Left hindlimb (tissue), 1 donor: ENCODE measurements at places on chromosomes 7 and 10.

GRCh38 chr7:25180946-25181345 lies 47.3 kb downstream of the NPVF start:
- DNase-seq, result no peak

DNA sequence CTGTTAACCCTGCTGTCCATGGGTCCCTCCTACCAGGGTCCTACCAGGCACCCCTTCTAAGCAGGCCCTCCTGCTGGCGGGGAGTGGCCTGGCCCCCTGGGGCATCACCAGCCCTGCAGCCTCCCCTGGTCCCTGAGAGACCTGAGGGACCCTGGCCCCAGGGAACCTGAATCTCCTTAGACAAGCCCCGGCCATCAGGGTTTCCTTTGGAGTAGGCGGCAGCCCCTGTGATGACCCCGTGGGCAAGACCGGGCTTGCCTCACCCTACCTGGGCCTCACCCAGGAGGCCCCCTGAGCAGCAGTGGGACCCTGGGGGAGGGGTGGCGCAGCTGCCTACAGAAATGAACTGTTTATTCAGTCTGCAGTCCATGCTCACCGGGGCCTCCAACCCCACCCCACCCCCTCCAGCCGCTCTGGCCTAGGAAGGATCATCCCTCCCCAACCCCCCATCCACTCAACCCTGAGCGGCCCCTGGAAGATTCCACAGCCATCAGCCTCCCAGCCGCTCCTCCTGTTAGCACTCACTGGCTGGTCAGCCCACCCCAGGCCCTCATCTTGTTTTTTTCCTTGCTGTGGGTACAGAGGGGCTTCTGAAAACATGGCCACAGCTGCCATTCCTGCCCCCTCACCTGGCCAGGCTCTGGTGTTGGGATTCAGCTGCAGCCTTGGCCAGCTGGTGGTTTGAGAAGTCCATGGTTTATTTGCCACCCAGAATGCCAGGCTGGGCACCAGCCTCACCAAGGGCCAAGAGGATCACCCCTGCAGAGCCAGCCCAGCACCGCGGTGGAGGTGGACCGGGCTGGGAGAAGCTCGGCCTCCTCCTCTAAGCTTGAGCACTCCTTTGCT lies 34.8 kb upstream of the CHST15 start:
- no peak for DNase-seq

- no peak for DNase-seq
Measured at GRCh38 chr10:62047228-62047892, 145.9 kb downstream of the ARID5B start.

DNA sequence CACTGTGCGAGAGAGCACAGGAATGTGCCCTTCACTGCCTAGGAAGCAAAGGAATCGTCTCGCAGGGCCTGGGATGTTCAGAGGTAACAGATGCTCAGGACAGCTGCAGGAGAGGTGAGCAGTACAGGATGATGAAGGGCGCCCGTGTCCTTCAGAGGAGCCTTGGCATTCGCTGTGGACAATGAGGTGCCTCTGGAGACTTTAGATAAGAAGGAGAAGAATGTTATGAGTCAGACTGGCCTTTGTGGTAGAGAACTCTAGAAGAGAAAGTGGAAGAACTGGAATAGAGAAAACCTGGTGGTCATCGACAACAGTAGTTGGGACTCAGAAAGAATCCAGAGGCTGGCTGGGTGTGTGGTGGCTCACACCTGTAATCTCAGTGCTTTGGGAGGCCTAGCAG lies 64.4 kb upstream of the LEP start:
- DNase-seq, result no peak

DNA sequence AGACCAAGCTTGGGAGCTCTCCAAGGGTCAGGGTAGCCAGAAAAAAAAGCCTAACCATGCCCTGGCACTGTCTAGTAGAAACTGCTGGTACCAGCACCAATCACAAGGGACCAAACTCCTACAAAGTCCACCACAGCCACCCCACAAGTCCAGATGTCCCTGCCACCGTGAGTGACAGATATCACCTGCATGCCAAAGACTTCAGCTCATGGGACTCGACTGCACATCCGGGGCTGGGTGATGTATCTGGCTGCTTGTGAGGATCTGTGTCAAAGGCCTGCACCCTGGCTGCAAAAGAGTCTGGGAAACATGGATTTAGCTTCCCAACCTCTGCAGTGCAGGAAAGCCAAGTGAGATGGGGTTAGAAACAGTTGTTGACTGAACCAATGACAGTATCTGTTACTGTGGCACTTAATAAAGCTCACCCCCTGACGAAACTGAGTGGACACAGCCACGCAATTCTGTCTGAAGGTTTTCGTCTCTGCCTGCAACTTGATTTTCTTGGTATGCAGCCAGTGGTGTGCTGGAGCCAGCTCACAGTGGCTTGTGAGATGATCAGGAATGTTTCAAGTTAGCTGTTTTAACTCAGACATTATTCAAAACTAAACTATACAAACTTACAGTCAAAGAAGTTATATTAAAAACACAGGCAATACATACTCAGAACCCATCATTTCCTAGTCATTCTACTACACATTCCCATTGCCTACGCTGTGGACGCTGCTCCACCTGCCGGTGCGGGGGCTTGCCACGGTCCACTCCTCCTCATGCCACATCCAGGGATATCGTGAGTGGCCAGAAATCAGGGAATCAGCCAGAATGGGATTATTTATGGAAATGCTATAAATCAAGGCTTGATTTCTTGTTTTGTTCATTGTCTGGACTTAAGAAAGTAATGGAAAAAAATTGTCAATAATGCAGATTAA lies 9.2 kb downstream of the ZNF488 start:
- peak; percentile 73 for DNase-seq

DNA sequence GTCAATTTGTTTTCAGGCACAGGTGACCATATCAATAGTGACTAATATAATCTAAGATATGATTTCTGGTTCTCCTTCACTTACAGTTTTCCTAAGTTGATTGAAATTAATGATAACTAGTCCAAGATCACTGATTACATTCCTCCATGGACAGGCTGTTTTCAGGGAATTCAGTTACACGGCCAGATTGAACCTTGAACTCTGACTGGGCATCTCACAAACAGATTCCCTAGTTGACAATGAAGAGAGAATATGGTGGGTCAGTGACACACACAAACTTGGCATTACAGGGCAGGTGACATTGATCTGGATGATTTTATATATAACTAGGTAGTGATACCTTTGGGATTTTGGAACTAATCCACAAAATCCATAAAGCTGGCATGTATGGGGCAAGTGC lies 110.2 kb upstream of the EGR2 start:
- no peak for DNase-seq

- DNase-seq, result no peak
Measured at GRCh38 chr10:22308390-22308789, 7.8 kb upstream of the COMMD3 start.

DNA sequence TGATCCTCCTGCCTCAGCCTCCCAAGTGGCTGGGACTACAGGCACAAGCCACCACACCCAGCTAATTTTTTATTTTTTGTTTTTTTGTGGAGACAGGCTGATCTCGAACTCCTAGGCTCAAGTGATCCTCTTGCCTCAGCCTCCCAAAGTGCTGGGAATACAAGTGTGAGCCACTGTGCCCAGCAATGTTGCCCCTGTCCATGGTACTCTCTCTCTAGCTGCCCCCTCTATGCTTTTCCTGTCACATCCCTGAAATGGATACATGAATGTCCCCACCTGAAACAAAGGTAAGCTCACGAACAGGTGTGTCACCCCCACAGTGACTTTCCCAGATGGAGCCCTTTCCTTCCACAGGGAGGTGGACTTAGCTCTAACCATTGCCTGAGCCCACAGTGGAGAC lies 141.1 kb upstream of the MGMT start:
- no peak for DNase-seq

DNA sequence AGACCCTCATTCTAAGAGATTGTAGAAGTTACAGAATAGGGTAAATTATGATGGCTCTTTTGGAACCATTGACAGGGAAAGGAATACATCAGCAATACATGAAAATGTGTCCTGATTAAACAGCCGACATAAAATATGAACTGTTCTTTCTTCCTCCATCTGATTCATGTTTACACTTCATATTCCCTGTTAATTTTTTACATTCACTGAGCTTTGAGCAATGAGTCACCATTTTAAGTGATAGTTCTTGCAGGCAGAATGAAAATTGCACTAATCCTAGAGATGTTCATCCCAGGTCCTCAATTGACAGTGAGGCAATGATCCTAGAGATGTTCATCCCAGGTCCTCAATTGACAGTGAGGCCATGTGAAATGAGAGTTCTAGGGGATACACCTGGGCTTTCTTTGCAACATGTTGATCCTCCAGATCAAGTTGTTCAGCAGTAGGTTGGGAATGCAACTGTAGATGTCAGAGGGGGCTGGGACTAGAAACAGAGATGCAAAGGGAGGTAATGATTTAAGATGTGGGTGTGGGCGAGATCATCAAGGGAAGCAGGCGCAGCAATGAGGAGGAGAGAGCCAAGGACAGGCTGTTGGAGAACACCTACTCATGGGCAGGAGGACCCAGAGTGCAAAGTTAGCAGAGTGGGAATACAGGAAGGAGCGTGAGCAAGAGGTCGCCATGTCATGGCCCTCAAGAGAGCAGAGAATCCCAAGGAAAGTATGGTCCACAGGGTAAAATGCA lies 138.7 kb downstream of the ZNF365 start:
- no peak for DNase-seq

GRCh38 chr10:13113544-13113943 lies 13.6 kb downstream of the OPTN start:
- no peak for DNase-seq

- DNase-seq, result no peak
Measured at GRCh38 chr10:99685597-99685967, 26.3 kb downstream of the ENTPD7 start.

DNA sequence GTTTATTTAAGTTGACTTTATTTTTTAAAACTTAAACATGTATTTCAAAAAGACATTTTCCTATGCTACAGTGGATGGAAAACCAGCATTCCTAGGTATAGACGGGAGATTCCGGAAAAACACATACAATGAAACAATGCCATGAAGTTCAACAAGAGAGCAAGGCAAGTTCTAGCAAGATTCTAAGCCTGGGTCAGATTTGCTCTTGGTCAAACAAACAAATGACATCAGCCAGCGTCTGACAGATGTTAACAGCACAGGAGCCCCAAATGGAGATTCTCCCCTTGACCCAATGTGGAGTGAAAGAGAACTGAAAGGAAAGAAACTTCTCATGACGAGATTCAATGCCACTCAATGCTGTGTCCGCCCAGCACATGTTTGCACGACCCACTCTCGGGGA lies 149.9 kb downstream of the NEURL1 start:
- DNase-seq, result no peak

DNA sequence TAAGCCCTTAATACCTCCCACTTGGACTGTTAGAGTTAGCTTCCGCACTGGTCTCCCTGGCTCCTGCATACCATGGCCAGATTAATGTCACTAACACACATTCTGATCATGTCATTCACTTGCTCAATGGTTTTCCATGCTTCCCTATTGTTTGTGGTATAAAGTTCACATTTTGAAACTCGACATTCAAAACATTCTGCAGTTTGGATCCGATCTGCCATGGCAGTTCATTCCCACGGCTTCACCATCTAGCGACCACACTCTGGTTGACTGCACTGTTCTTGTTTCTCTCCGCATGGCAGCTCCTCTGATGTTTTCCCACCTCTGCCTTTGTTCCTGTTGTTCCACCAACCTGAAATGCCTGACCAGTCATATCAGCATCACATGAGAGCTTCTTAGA lies 87.4 kb upstream of the WAC start:
- DNase-seq, result no peak

DNA sequence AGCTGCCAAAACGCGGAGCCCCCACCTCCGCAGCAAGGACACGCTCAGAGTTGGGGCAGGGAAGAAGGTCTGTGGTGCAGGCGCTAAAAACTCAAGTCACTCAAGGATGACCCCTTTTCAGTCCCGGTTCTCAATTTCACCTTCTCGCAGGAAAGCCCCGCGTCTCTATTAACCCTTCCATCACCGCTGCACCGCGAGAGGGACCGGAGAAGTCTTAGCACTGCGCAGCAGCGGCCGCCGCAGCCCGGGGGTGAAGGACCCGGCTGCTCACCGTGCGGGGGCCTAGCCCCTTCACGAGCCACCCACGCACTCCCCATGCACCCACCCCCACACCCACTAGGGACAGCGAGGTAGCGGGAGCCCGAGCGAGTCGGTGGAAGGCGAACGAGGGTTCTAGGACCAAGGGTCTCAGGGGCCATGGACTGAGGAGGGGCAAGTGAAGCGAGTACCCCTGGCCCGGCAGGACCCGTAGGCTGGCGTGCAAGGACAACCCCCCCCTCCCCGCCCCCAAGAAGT lies 162.9 kb downstream of the SH3PXD2A start:
- no peak for DNase-seq

GRCh38 chr10:71931295-71931694 lies 32.9 kb upstream of the CHST3 start:
- no peak for DNase-seq

GRCh38 chr10:52454491-52454890 lies 140.4 kb downstream of the DKK1 start:
- DNase-seq, result no peak
